Activated CD8-positive, alpha-beta memory T cell treated with anti-CD3 and anti-CD28 coated beads, Interleukin-2, amount 10 ng/mL, durations not matched to agents 7 days and 5 days (primary cell): ENCODE measurements at places on chromosomes 5 and 9.

- DNase-seq = no peak
- H3K4me1 ChIP-seq = no peaks in the 10 kb centered on the region
- no peak overlapping the region for H3K27ac ChIP-seq
- no peaks in the 10 kb centered on the region for H3K27me3 ChIP-seq
- no peaks in the 10 kb centered on the region for H3K36me3 ChIP-seq
These were observed 203.2 kb downstream of the TLR4 start for GRCh38 chr9:117907420-117907819.

GRCh38 chr9:98861781-98862504 lies 54.5 kb downstream of the GALNT12 start:
- no peaks in the 10 kb centered on the region for H3K36me3 ChIP-seq
- H3K27me3 ChIP-seq = peaks cover 42% of the 10 kb centered on the region
- no peak overlapping the region for H3K27ac ChIP-seq
- H3K4me3 ChIP-seq = no peak overlapping the region

DNA sequence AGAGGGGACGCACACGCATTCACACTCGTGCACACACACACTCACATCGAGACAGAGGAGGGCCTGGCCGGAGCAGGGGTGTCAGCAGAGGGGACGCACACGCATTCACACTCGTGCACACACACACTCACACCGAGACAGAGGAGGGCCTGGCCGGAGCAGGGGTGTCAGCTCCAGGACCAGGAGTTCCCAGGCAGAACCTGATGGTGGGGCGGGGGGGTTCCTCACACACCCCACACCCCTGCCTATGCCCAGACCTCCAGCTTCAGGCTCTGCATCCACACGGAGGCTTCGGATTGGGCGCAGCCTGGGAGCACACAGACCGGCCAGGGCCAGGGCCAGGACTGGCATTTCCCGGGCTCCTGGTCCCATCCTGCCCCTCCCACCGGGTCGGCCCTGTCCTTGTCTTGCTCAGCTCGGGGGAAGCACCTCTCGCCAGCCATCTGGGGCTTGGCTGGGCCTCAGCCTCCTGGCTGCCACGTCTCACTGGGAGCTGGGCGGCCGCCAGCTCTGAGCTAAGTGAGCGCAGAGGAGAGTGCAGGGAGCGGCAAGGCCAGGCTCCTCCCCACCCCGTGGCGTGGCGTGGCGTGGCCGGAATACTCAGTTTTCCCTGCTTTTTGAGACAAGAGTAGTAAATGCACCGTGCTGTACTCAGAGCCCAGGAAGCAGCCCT lies 31.3 kb downstream of the ADAMTS2 start:
- H3K4me1 ChIP-seq = no peaks in the 10 kb centered on the region
- DNase-seq = no peak
- H3K27ac ChIP-seq = no peak overlapping the region
- H3K4me3 ChIP-seq = no peak overlapping the region
- no peaks in the 10 kb centered on the region for H3K27me3 ChIP-seq

DNA sequence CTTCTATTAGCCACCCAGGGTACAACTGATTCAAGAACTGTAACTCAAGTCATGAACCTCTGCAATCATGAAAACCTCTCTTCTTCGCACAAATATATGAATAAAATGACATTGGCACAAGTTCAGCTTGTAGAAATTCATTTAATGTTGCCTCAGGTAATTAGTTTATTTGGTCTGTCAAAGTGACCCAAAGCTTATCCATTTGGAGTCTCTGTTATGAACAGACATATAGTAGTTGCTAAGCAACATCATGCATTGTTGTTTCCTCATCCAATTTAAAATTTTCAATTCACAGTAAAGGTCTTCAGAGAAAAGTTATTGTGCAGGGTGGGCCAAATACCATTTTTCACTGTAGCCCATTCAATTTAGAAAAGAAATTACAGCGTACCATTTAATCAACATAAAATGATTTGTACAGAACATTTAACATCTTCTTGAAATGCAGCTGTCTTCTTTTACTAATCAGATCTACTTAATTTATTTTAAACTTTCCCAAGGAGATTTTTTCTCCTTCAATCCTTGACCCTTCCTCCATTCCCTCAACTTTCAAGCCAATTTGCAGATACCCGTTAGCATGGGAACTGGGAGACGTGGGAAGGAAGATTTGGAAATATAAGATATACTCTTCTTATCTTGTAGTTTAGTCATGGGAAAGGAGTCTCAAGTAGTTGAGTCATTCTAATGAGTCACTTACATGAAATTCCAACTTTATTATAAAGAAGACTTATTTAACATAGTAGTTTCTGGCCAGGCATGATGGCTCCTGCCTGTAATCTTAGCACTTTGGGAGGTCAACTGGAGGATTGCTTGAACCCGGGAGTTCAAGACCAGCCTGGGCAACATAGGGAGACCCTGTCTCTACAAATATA lies 231.3 kb downstream of the ATPSCKMT start:
- H3K36me3 ChIP-seq = no peaks in the 10 kb centered on the region
- DNase-seq = no peak
- no peak overlapping the region for H3K4me3 ChIP-seq
- no peak overlapping the region for H3K27ac ChIP-seq
- no peaks in the 10 kb centered on the region for H3K27me3 ChIP-seq
- H3K4me1 ChIP-seq = no peaks in the 10 kb centered on the region
